ENCODE measurements at places on chromosomes 2 and 18.

GRCh38 chr18:66457245-66457644 lies 146.6 kb downstream of the CDH19 start:
- DNase-seq: no peak

- DNase-seq: no peak
Measured at GRCh38 chr2:188189356-188189755, 102.3 kb upstream of the GULP1 start.

DNA sequence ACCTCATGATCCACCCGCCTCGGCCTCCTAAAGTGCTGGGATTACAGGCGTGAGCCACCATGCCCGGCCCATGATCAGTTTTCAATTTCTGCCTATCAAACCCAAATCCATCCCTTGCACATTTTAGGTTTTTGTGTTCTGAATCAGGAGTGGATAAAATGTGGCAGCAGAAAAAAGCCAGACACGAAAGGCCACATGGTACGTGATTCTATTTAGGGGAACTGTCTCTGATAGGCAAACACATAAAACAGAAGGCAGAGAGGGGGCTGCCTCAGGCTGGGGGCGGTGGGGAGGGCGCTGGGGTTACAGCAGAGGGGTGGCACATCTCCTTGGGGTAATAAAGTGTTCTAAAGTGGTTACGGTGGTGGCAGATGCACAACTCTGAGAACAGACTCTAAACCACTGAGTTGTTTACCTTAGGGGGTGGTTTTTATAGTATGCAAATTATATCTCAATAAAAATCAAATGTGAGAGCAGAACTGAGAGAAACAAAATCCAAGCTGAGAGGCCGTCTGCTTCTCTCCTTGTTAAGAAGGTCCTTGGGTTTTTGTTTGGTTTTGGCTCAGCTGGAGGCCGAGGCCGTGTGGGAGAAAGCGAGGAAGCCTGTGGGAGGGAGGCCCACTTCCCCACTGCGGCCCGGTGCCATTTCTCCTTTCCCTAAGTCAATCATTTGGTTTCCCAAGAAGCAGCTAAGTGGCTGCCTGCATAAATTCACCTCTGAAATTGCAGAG lies 78.0 kb downstream of the SOWAHC start:
- DNase-seq: no peak

- DNase-seq: no peak
Measured at GRCh38 chr2:201257381-201257955, 2.9 kb upstream of the CASP8 start.

DNA sequence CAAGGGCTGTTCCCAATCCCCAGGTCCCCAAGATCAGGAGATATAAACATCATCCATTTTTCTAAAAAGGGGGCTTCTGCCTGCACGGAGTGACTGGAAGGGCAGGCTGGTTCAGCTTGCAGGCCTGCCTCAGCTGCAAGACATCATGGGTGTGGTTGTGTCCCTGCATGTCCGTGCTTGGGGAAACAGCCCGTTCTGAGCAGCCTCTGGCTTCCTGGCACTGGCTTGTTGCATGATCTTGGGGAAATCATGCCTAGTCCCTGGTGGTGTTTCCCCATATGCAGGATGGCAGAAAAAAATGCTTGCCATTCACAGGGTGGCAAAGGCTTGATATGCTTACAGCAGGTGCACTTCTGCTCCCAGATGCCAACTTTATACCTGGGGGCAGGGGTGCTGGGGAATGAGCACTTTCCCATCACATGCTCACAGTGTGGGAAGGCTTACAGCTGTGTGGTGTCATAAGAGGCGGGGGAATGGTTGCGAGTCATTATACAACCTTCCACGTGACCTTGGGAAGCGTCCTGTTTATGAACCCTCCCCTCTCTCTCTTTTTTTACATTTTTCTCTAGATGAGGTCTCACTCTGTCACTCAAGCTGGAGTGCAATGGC lies 7.2 kb downstream of the PCARE start:
- DNase-seq: no peak

DNA sequence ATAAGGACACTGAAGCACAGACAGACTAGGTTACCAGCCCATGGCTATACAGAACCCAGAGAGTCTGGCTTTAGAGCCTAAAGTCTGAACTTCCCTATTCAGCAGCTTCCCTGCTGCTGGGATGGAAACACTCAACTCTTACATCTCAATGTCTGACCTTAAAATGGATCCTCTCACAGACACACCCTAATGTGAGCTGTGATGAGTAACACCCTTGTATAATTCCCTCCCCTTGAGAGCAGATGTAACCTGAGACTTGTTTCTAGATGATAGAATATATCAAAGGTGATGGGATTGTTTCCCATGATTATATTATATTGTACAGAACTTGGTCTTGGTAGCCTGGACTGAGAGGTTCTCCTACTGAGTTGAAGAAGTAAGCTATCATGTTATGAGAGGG lies 577.1 kb upstream of the KLHL29 start:
- no peak for DNase-seq

- no peak for DNase-seq
Measured at GRCh38 chr2:24861500-24861899, 58.5 kb downstream of the ADCY3 start.

- no peak for DNase-seq
Measured at GRCh38 chr18:8351161-8351560, 258.1 kb upstream of the RAB12 start.

- no peak for DNase-seq
Measured at GRCh38 chr2:177211576-177212105, 953 bp upstream of the HNRNPA3 start.

DNA sequence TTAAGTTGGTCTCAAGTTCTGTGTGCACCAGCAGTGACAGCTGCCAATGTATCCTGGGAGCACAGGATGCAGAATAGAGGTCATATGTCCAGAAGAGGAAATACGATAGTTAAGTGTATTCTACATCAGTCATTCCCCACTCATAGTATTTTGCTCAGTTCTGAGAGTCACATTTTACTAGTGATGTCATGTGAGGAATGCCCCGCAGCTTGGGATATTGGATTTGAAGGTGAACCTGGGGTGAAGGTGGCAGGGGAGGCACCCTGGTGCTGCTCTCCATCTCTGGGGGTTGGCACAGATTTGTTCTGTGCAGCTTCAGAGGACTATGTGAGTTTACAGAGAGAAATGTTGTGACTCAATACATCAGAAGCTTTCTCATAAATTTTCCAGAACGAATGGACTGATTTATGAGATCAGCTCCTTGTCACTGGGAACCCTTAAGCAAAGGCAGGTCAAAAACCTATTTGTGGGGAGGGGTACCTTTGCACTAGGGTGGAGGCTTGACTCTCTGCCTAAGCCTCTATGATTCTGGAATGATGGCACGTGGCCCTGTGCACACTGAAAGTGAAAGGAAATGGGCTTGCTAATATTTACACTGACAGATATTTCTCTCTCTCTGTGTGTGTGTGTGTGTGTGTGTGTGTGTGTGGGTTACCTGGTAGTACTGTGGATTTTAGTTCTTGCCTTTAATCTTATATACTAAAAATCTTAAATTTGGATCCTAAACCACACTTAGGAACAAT lies 95.9 kb downstream of the NEB start:
- DNase-seq: no peak

GRCh38 chr2:29561181-29561580 lies 360.2 kb downstream of the ALK start:
- no peak for DNase-seq

GRCh38 chr2:105455488-105456003 lies 56.7 kb upstream of the FHL2 start:
- DNase-seq: no peak

DNA sequence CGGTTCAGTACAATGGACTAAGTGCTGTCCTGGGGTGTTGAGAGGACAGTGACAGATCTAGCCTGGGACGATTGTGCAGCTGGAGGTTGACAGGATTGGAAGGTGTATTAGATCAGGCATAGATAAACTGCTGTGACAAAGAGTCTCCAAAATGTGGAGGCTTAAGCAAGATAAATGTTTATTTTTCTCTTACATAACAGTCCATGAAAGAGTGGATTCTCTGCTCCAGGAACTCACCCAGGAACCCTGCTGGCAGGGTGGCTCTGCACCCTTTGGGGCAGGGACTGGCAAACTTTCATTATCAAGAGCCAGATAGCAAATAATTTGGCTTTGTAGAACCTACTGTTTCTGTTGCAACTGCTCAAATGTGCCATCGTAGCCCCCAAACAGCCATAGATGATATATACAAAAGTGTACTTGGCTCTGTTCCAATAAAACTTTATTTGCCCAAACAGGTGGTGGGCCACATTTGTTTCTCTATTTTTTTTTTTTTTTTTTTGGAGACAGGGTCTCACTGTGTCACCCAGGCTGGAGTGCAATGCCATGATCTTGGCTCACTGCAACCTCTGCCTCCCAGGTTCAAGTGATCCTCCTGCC lies 9.7 kb downstream of the HRH4 start:
- DNase-seq: no peak

- no peak for DNase-seq
Measured at GRCh38 chr2:220432645-220433044, 805.2 kb downstream of the SLC4A3 start.

DNA sequence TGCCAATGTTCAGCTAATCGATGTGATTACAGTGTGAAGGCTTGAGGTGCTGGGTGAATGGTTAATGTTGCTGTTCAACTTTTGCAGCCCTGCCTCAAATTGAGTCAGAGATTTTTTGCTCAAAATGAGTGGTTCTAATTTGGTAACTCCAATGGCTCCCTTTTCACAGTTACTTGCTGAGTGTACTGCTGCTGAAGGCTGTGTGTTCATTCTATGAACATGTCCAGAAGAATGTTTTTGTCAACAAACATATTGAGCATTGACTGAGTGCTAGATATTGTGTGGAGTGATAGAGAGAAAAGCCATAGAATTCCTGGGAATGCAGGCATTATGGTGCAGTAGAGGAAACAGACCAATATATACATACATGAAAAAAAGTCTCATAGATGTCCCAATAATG lies 39.0 kb upstream of the TCF4 start:
- no peak for DNase-seq

DNA sequence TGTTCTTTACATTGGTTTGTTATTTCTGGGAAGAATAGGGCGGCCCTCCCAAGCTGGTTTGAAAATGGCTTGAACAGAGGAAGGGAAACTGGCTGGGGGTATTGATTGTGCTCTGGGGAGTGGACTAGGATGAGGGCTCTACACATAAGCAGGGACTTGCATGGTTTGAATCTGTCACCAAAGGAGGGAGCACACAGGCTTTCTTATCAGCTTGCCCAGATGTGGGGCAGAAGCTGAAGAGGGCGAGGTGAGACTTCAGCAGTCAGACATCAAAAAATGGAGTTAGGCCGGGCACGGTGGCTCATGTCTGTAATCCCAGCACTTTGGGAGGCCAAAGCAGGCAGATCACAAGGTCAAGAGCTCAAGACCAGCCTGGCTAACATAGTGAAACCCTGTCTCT lies 7.2 kb upstream of the RAB12 start:
- no peak for DNase-seq

- DNase-seq: no peak
Measured at GRCh38 chr18:50374220-50374752, 560 bp upstream of the SKA1 start.

- DNase-seq: no peak
Measured at GRCh38 chr2:150166313-150167051, 321.0 kb downstream of the RND3 start.

- DNase-seq: no peak
Measured at GRCh38 chr2:149363958-149364357, 33.6 kb downstream of the LYPD6 start.

DNA sequence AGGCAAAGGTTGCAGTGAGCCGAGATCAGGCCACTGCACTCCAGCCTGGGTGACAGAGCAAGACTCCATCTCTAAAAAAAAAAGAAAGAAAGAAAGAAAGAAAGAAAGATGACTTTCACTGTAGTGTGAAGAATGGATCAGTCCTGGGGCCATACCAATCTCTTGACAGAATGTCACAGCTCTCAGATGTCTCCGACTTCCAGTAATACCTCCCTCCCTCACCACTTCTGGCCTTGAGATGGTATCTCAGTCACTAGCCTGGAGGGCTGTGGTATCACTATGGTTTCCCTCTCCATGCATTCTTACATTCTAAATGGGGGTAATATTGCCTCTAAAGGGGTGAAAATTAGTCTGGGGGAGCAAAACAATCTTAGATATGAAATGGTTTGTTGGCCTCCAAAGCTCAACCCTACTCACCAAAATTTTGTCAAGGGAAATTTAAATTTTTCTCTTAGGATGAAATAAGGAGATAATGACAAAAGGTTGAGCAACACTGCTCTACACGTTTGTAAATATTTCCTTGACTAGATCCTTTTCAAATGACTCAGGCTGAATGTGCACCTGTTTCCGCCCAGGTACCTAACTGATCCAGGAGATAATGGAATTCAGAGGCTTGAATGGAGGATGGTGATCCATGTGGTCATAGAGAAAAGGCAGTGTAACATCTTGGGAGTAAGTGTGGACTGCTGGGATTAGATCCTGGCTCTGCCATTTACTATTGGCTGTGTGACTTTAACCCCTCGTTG lies 19.9 kb upstream of the SPRED2 start:
- no peak for DNase-seq

GRCh38 chr2:18474700-18475099 lies 85.8 kb downstream of the RDH14 start:
- DNase-seq: no peak

DNA sequence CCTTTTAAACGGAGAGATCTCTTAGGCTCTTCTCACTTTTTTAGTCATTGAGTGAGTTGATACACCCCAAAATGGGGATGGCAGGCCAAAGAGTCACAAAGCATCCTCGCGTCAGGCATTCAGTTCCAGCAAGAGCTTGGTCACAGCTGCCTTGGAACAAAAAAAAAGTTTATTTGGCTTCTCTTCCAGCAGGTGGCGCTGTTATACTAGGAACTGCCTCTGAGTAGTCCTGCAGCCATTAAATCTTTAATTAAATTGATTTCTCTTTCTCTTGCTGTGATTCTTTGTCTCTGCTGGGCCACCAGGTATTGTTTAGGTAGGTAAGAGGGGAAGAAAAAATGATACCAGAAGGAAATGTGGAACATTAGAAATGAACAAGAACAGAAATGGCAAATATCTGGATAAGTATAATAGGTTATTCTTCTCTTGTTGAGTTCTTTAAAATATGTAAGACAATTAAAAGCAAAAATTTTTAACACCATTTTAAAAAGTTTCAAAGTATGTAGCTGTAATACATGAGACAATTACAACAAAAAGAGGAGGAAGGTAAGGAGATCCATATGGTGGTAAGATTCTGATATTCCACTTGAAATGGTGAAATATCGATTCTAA lies 175.1 kb downstream of the GALNT1 start:
- peak; percentile 36 for DNase-seq

GRCh38 chr2:203811491-203812221 lies 55.9 kb upstream of the CTLA4 start:
- DNase-seq: no peak

DNA sequence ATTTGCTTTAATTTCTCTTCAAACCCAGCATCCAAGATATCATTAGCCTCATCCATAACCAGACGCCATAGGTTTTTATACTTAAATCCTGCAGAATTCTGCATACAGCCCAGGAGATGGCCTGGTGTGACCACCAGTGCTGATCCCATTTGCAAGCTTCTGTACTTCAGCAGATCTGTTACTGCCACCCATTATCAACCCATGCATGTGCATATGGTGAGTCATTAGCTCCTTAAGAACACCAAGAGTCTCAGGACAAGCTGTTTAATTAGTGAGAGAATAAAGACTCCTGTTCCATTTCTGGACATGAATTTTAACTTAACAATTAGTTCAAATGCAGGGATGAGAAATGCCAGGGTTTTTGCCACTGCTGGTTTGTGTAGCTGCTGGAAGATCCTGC lies 110.7 kb upstream of the TANK start:
- DNase-seq: no peak

- DNase-seq: no peak
Measured at GRCh38 chr2:118834901-118835745, 12.3 kb downstream of the EN1 start.

Data from left renal cortex interstitium (tissue), 4 donors.